ENCODE measurements at places on chromosomes 6 and 20.

DNA sequence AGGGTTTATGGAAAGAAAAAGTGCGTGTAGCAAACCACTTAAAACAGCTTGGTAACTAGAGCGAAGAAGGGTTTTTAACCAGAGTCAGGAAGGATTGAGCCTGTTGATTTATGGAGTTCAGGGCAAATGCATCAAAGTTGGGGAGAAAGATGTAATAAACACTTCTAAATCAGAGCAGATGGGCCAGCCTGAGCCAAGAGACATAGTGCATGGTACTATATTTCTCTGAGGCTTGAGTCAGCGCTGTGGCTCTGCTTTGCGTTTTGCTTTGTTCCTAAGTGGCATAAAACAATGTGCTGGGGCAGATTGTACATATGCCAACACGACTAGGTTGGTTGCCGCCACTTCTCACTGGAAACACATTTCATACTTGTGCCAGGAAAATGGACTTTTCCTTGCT, 111.3 kb downstream of the BCKDHB start:
- DNase-seq: no peak

DNA sequence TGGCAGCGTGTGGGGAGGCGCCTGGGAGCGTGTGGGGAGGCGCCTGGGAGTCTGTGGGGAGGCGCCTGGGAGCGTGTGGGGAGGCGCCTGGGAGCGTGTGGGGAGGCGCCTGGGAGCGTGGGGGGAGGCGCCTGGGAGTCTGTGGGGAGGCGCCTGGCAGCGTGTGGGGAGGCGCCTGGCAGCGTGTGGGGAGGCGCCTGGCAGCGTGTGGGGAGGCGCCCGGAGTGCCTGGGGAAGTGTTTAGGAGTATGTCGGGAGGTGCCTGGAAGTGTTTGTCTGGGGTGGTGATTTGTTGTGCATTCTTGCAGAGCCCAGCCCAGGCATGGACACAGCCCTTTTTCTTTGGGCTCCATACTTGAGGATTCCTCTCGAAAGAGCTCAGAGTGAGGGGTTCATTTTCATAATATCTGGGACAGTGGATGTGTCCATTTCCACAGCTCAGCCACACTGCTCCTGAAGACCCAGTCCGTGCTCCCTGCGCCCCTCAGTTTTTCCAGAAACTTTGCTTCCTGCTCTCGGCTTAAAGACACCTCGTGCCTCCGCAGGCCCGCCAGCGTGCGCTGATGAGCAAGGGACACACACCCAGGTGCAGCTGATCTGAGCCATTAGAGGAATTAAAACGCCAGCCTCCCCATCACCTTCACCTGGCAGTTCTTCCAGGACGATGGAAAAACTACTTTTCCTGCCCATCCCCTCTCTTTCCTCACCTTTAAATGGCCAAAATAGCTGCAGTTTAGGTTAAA, 172.2 kb upstream of the THBS2 start:
- no peak for DNase-seq

DNA sequence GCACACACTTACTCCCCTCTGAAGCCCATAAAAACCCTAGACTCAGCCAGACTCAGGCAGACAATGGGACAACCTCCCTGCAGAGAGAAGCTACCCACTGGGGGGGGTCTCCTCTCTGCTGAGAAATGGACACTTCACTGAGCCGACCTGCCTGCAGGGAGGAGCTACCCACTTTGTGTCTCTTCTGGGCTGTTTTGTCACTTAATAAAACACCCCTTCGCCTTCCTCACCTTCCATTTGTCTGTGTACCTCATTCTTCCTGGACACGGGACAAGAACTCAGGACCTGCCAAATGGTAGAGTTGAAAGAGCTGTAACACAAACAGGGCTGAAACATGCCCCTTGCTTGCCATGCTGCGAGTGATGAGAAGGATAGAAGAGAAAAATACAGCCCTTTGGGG, 151.7 kb upstream of the HDDC2 start:
- no peak for DNase-seq

GRCh38 chr6:31740397-31741223, 805 bp downstream of the MSH5 start:
- DNase-seq: no peak

DNA sequence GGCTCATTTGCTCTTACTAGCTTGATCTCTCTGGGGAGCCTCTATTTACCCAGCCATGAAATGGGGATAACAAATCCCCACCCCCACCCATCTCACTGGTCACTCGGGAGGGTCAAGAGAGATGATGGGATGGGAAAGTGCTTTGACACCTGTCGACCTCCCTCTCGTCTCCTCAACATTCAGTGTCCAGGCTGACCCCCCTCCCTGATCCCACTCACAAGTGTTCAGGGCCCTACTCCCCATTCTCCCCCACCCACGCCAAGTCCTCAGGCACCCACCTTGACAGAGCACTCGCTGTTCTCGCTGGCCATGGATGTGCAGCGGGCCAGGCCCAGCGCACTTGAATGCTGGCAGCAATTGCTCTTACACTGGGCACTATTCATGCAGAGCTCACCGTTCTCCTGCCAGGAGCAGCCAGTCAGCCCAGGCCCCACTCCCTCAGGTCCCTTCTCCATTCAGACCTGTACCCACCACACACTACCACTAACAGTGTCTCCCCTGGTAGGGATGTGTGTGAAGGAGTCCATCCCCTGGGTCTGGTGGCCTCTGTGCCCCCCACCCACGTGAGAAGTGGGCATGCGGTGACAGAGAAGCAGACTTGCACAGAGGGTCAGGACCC, 1.6 kb downstream of the CLPS start:
- DNase-seq: no peak

- no peak for DNase-seq
These were observed 10.4 kb upstream of the THBS2 start for GRCh38 chr6:169263836-169264608.

DNA sequence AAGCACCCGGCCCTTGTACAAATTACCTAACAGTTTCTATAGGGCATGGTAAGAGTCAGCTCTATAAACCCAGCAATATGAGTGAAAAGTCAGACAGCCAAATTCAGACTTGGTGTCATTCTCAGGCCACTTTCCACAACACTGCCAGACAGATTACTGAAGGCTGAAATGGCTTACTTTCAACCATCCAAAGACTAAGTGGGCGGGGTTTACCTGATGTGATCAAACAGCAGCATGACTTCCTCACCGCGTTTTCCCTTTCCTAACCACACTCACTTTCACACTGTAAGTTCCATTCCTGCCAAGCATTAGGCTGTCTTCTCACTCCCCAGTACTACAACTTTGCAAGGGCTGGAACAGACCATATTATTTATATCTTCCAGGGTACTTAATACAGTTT, 85.9 kb downstream of the SMLR1 start:
- DNase-seq: no peak

GRCh38 chr6:24078200-24078599, 47.8 kb upstream of the NRSN1 start:
- no peak for DNase-seq

GRCh38 chr6:168584249-168584648, 143.3 kb downstream of the SMOC2 start:
- no peak for DNase-seq

DNA sequence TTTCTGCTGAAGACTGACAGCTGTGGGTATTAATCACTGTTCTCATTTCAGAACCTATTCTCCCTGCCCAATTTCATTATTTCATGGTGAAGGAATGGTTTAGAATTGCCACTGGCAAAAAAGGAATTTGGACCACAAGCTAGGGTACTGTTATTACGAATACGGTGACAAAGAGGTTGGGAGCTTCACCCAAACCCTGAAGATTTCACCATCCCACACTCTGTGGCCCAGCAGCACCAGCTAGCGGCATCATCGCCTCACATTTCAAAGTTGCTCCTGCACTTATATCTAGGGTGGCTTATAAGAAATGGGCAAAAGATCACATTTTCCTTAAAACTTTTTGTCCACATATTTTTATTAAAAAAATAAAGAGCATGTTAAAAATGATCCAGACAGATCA, 236.1 kb downstream of the SYNDIG1 start:
- DNase-seq: no peak

GRCh38 chr6:37473364-37474095, 26.2 kb downstream of the CCDC167 start:
- DNase-seq: no peak

DNA sequence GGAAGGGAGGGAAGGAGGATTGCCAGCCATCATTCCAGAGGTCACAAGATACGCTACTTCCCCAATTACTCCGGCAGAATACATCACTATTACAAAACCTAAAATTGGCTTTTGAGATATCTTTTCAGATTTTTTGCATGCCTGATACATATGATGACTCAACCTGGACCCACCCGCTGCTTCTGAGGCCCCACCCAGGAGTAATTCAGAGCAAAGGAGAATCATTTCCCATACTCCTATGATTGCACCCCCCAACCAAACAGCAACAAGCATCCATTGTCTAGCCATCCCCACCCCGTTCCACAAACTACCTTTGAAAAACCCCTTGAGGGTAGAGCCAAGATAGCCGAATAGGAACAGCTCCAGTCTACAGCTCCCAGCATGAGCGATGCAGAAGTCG, 163.5 kb upstream of the GJE1 start:
- DNase-seq: no peak

- no peak for DNase-seq
These were observed 598 bp downstream of the FABP7 start for GRCh38 chr6:122780114-122780513.

- DNase-seq: no peak
These were observed 380.6 kb downstream of the HDGFL1 start for GRCh38 chr6:22949967-22950366.

DNA sequence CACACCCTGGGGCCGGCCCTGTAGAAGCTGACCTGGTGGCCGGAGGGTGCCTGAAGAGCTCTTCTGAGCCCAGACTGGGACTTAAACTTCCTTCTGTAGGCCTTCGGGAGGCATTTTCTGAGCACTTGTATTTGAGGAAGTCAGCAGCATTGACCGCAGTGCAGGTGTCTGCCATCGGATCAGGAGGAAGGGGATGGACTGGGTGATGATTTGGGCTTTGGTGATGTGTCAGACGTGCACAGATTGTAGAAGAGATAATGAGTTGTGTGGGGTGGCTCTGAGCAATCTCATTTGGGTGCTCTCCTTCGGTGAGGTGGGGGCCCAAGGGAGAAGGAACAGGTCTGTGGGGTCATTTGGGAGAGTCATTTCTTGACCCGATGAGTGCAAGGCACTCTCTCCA, 150.9 kb downstream of the ARID1B start:
- DNase-seq: no peak

GRCh38 chr6:2733736-2734480, 16.8 kb downstream of the MYLK4 start:
- DNase-seq: no peak

DNA sequence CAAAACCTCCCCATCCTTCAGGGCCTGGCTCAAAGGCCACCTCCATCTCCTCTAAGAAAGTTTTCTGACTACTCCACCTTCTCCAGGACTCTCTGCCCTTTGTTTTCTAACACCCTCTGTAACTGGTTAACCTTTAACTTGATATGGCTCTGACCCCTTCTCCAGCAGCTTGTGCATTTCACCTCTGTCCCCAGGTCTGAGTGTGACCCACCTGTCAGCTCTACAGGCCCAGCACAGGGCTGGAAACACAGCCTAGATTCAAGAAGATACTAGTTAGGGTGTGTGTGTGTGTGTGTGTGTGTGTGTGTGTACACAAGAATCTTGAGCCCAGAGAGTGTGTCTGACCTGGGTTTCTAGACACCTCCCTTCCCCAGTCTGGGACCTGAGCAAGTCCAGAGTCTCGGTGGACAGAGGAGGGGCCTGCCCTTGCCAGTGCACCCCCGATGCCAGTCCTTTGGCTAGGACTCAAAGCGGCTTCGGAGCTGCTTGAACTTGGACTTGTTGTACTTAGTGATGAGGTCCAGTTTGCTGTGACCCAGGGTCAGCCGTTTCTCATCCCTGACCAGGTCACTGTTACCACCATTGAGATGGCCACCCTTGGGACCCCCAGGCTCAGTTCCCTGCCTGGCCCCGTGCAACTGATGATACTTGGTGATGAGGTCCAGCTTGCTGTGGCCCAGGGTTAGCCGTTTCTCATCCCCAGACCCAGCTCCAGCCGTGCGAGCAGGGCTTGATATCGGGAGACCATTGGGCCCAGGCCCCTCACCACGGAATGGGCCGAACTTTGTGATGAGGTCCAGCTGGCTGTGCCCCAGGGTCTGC, 1.7 kb upstream of the EIF6 start:
- DNase-seq: no peak

DNA sequence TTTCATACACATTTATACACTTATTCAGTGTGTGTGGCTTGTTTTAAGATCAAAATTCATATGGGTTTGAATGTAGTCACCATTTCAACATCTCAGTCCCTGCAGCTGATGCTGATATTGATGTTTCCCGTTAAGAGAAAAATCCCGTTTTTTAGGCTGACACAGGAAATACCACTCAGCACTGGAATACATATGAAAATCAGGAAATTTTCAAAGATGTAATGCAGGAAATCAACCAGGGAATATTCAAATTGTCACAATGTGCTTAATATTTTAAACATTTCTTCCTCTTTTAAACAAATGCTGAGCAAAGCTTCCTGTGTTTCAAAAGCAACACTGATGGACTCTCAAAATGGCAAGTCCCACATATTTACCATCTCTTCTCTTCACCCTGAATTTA, 94.5 kb upstream of the MARCKS start:
- DNase-seq: no peak

DNA sequence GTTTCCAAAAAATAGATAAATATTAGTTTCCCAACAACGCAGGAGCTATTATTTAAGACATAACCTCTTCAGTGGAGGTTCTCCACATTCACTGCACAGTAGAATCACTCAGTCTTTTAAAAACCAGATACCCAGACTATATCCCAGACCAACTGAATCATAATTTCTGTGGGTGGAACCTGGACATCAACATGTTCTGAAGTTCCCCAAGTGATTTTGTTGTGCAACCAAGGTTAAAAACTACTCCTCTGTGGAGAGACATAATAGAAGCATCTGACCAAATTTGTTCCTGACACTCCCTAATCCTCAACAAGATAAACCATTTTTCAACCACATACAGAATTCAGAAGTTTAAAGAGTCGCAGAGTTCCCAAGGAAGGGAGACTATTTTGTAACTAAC, 42.3 kb downstream of the STK38 start:
- DNase-seq: no peak

GRCh38 chr6:91098006-91098405, 511.1 kb upstream of the MAP3K7 start:
- no peak for DNase-seq

GRCh38 chr6:152978058-152978457, 4.8 kb downstream of the FBXO5 start:
- no peak for DNase-seq

GRCh38 chr6:109740787-109741186, 49.7 kb downstream of the FIG4 start:
- no peak for DNase-seq

- DNase-seq: no peak
These were observed 1.9 kb upstream of the NECAB3 start for GRCh38 chr20:33676121-33676520.

All from stimulated activated CD4-positive, alpha-beta T cell treated with anti-CD3 and anti-CD28 coated beads, Interleukin-1b, Interleukin-23, amount 100 ng/mL, for 1 hour (primary cell).